ENCODE measurements at places on chromosomes 5 and 9.

DNA sequence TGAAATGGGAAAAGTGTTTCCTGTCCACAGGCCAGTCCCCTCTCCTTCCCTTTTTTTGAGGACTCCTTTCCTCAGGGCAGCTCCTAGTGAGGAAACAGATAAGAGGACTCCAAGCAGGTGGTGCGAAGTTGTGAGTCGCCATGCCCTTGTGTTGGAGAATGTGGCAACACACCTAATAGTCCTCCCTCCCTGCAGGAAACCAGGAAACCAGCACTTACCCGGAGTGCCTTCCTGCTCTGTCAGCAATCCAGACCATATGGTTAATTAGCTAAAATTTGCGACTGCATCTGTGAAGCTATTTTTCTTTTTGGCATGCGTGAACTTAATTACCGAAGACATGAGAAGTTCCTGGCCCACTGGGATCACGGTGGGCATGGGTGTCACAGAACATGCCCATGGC, 69.9 kb downstream of the TRIM32 start:
- no peak for DNase-seq

DNA sequence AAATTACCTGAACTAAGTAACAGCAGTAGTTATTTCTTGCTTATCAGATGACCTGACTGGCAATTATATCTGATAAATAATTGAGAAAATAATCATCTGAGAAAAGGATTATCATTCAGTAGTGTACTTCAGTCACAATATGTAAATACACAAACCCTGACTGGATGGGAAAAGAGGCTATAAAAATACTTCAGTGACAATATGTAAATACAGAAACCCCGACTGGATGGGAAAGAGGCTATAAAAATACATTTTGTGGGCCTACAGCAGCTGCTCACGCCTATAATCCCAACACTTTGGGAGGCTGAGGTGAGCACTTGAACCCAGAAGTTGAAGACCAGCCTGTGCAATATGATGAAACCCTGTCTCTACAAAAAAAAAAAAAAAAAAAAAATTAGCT, 11.1 kb downstream of the UBAP2 start:
- DNase-seq: no peak

GRCh38 chr5:134510970-134511795, 14.3 kb upstream of the JADE2 start:
- no peak for DNase-seq

DNA sequence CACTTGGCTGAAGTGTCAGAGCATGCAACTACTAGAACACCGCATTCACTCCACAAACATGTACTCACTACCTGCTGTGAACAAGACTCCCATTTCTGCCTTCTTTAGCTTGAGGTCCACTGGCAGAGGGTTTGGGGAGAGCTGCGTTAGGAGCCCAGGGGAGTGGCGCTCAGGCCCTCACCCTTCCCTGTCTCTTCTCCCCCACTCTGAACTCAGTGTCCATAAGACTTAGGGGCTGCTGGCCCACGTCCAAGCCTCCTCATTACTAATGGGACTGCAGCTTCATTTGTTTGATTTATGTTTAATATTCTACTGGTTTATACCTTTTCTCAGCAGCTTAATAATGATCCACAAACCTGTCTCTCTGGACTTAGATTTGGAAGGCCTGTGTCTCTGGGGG, 70.9 kb downstream of the HSPA4 start:
- DNase-seq: no peak

DNA sequence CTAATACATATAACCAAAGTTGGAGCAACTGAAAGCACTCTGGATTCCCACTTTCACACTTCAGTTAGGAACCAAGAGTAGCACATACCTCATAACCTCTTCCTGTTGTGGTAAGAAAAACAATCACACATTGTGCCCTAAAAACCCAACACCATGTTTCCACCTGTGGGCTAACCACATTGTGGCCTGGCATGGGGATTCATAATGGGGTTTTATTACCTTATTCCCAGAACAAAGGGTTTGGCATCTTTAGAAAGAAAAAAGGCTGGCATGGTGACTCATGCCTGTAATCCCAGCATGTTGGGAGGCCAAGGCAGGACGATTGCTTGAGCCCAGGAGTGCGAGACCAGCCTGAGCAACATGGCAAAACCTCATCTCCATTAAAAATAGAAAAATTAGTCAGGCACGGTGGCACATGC, 60.6 kb downstream of the HSD17B3 start:
- DNase-seq: no peak

GRCh38 chr5:143752165-143752850, 59.7 kb upstream of the HMHB1 start:
- no peak for DNase-seq

DNA sequence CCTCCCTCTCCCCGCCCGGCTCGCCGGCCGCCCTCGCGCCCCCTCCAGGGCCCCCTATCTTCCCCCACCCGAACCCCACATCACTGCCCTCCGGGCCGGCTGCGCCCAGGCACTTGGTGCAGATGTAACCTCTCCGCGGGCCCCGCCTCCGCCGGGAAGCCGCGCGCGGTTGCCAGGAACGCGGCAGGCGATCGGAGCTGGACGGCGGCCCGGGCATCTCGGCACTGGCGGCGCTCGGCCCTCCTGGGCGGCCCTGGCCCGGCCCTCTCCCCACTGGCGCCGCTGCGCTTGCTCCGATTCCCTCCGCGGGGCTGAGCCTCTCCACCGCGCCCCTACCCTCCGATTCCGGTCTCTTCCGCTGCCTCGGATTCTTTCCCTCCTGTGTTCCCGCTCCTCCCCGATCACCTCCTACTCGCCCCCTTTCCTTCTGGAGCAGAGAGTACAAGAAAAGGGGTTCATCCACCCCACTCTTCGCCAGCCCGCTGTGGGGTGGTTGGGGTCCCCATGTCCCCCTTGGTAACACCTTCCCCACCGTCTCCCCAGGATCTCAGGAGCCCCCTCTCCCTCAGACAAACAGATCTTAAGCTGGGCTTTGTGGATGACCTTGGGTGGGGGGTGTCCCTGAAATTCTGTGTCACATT, 70.6 kb downstream of the C9orf50 start:
- DNase-seq: no peak

DNA sequence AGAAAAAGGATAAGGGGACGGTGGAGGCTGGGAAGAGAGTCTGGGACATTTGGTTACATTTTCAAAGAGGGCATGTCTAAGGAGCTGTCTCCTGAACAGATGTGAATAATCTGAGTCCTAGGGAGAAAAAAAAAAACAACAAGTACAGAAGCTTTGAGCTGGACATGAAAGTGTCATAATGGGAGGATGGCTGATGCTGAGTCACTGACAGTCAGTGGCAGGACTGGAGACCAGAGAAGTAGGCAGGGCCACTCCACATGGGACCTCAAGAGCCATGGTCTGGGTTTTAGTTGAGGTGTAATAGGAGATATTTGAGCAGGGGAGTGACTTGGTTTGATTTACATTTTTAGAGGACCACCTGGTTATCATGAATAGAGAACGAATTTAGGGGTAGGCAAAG, 70.6 kb downstream of the DPYSL3 start:
- no peak for DNase-seq

DNA sequence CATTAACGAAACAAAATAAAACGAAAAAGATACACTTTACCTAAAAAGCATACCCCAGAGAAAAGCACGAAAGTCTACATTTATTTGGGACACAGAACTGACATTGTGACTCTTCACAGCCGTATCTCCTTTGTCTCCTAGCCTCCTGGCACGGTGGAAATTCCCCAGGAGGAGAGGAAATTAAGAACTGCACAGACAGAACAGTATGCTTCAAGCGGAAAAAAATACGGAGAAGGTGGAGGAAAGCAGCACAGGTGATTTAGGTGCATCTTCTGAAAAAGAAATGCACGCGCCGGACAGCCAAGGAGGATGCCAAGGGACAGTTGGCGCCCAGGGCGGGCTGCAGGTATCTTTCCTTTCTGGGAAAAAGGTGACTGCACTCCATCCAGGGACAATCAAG, 32.0 kb downstream of the DDX31 start:
- DNase-seq: no peak

- DNase-seq: peak; percentile 96
Measured at GRCh38 chr5:112976432-112977309, at the start of gene DCP2. Gene DCP2, plus strand, starts transcription at chr5:112976798. Its CDS starts 136 bp downstream, at chr5:112976934.

- no peak for DNase-seq
Measured at GRCh38 chr9:113463418-113464285, at the start of gene RGS3. Gene RGS3, plus strand, starts transcription at chr9:113463727. Its CDS starts 76 bp downstream, at chr9:113463803.

- no peak for DNase-seq
Measured at GRCh38 chr5:1437226-1437829, 7.9 kb downstream of the SLC6A3 start.

DNA sequence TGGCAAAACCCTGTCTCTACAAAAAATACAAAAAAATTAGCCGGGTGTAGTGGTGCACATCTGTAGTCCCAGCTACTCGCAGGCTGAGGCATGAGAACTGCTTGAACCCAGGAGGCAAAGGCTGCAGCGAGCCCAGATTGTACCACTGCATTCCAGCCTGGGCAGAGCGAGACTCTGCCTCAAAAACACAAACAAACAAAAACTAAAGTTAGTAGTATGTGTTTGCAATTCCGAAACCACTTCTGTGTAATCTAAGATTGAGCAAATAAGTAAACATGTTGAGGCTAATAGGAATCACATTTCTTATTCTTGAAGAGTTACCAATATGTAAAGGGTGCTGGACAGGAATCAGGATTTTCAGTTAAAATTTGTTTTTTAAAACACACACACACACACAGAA, 70.0 kb upstream of the SUSD1 start:
- DNase-seq: no peak

GRCh38 chr5:143373076-143373475, 30.4 kb downstream of the NR3C1 start:
- no peak for DNase-seq

DNA sequence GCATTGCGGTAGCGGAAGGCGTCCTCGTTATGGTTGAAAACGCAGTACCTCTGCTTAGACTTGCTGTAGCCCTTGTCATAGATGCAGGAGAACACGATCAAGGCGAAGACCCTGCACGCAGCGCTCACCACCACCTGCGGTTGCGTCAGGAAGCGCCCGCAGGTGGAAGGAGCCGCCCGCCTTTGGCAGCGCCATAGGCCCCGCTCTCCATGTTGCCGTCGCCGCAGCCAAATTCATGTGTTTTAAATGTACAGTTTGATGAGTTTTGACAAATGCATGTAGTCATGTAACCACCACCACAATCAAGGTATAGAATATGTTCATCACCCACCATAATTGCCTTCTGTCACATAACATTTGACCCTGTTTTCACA, 84.9 kb upstream of the CEP78 start:
- no peak for DNase-seq

- no peak for DNase-seq
Measured at GRCh38 chr5:80083101-80083890, 48.1 kb downstream of the THBS4 start.

GRCh38 chr5:79962575-79963222, 28.4 kb downstream of the MTX3 start:
- DNase-seq: no peak

DNA sequence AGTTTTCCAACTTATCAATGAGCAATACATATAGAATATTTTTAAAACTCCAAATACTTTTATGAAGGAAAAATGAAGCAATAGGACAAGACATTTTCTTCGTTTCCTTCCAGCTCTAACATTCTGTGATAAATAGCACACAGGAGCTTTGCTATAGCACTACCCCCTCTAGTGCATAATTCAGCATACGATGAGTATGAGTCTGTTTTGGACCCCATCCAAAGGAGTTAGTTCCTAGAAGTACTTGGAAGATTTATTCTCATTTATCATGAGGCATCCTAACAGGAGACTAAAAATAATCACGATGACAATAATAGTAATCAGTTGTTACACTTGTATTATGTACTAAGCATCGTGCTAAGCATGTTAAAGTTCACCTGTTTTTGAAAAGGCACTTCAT, 1061.3 kb upstream of the DMAC1 start:
- no peak for DNase-seq

DNA sequence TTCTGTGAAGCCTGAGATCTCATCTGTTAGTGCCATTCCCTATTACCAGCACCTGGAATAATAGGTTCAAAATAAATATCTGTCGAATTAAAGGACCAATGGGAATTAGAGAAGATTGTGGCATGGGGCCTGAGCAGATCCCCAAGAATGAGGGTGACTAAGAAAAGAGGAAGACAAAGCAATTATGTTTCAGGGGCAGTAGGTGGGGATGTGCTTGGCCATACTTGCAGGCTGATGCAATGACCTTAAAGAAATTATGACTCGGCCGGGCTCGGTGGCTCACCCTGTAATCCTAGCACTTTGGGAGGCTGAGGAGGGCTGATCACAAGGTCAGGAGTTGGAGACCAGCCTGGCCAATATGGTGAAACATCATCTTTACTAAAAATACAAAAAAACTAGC, 562.8 kb downstream of the PTPRD start:
- no peak for DNase-seq

- no peak for DNase-seq
Measured at GRCh38 chr9:134970198-134970597, 52.5 kb upstream of the FCN1 start.

- peak; percentile 47 for DNase-seq
Measured at GRCh38 chr9:91089405-91090129, 272.2 kb downstream of the AUH start.

DNA sequence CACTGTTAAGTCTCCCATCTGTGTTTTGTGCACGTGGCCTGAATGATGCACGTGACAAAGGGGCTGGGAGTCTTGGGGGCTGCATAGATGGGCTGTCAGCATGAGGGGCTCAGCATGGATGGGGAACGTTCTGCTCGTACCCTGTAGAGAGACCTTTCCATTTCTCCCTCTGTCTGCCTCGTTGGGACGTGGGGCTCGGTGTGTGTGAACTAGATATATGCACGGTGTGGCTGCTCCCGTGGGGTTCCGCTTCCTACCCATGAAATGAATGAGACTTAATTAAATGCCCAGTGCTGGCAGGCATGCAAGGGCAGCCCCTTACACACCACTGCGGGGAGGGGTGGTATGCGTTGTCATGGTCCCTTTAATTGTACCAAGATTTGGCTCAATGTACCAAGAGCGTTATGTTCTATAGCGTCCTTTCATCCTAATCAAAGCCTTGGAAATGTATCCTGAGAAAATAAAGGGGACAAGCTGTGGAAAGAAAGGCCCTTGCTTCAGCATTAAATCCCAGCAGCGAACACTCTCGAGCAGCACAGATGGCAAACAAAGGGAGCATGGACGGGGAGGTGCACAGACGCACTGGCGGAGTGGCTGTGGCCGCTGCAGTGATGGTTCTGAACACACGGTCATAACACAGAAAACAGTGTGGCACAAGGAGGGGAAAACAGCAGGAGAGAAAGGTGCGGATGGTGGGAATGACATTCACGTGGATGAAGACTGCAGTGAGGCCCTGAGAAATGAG, 66.8 kb downstream of the RASGEF1C start:
- DNase-seq: no peak

DNA sequence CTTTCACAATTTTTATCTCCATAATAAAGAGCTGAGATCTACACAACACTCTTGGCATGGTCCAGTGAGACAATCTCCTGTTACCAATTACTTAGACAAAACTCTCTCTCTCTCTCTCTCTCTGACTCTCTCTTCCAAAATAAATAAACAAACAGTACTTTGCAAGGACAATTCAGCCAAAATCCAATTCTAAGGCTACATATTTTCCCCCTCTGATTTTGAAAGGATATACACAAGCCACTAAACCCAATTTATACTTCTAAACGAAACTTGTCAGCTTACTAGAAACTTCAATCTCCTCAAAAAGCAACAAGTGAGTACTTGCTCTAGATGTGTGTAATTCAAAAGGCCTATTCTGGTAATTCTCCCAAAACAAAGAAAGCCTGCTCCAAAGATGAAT, 26.3 kb upstream of the TNPO1 start:
- DNase-seq: no peak

GRCh38 chr5:74067748-74068541, 441.9 kb downstream of the ARHGEF28 start:
- DNase-seq: no peak
